ENCODE measurements at places on chromosomes 11 and 22.

- DNase-seq = no peak
These were observed 12.0 kb upstream of the MUC6 start for GRCh38 chr11:1048375-1049070.

DNA sequence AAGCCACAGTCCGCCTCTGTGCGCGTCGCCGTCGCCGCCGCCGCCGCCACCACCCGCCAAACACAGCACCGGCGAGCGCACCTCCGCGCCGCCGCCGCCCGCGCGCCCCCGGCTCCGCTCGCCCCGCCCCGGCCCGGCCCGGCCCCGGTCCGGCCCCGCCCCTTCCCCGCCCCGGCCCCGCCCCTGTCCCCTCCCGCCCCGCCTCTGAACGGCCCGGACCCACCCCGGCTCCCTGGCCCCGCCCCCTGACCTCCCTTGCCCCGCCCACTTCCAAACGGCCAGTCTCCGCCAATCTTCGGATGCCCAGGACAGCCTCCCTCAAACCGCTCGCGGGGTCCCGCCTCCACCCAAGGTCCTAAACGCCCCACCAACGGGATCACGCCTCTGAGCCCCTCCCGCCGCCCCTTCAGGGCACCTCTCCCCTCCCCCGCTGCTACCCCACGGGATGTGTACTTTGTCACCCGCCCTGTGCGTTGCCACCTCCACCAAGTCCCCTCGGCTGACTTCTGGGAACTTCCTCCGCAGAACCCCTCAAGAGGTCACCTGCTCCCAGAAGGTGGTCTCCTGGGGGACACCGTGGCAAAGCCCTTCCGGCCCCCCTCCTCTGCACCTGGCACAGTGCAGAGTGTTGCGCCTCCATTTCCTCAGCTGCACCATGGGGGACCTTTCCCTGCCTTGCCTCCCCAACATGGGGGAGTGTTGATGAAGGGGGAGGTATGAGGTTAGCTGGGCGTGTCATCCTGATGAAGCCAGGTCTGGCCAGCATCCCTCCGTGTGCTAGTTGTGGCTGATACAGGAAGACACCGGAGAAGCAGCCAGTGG, at the start of gene KIAA0930:
Gene KIAA0930 (minus strand): TSS at position 85 of the 822 bp plus-strand sequence. CDS start 191 bp downstream, outside the sequence.
- DNase-seq = peak; percentile 62

- DNase-seq = no peak
These were observed 337.9 kb downstream of the NELL1 start for GRCh38 chr11:21007297-21007696.

- no peak for DNase-seq
These were observed 269.8 kb upstream of the PDGFD start for GRCh38 chr11:104433751-104434150.

GRCh38 chr11:6497069-6497839, at the start of gene DNHD1:
Gene DNHD1 (plus strand): TSS chr11:6497280. CDS start chr11:6498216, 936 bp downstream.
- DNase-seq = no peak

DNA sequence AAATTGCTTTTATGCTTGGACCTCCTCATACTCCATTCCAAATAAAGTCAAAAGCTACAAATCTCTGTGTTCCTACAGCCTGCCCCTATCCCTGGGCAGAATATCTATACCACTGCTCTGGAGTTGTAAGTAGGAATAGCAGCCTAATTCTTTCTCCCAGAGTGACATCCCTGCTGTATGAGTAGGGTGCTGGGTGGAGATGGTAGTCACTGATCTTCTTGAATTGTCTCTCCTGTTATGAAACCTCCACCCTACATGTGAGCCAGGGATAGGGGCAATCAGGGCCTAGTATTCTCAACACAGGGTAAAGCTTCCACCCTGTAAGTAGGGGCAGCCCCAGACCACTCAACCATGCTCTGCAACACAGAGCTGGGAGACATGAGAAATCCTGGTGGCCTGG, 19.8 kb downstream of the GALNT18 start:
- no peak for DNase-seq

DNA sequence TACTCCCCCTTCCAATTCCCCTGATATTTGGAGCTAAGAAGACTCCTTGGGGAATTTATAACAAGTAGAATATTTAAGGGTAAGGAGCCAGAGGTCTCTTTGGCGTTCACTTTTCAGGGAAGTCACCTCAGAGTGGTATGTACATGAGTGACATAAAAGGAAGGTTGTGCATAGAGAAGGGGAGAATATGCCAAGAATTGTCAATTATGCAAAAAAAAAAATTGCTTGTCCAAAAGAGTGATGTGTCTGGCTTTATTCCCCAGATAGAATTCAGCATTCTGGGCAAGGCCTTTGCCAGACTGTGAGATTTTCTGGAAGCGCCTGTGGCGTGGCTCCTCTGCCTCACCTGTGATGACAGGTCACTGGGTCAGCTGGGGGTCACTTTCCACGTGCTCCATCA, 170.2 kb downstream of the MIAT start:
- DNase-seq = no peak

DNA sequence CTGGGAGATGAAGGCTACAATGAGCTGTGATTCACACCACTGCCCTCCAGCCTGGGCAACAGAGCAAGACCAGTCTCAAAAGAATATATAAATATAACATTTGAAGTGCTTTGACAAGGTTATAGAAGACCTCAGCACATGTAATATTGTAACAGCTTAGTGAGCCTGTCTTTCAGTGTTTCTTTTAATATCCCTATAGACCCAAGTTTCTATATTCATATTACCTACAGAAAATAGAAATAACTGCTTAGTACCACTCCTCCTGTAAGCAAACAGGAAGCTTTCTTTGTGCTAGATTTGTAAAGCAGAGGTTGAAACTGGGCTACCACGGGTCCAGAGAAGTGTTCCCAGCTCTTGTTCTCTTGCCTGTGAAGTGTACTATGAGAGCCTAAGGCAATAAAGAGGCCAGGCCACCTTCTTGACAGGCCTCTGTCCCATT, 68.2 kb downstream of the PPP2R1B start:
- no peak for DNase-seq

GRCh38 chr11:11213117-11213516, 139.9 kb downstream of the CSNK2A3 start:
- no peak for DNase-seq

GRCh38 chr11:131242476-131243000, 127.9 kb upstream of the NTM start:
- no peak for DNase-seq

DNA sequence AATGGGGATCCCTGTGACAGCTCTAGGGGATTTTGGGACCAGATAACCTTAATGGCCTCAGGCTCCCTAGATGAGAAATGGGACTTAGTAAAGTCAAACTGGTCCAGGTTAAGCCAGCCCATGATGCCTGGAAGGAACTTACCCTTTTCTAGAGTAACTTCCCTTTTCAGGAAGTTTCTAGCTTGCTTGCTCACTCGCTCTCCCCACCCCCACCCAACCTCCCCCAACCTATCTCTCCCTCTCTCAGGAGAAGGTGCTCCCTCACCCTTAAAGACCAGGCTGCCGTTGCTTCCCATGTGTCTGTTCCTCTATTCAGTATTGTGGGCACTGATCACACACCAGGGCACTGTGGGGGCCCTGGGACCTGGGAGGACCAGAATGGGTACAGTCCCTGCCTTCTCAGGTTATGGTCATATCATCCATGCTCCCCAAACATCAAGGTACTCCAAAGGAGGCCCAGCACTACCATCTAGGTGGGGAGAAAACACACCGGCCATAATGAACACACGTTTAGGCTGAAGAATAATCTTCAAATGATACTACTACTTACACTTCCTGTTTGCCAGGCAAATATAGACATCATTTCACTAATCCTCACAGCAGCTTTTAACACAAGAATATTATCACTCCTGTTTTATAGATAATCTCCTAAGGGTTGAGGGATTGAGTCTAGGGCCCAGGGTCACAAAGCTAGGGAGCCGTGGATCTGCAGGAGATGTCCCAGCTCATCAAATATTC, 18.2 kb downstream of the KCNQ1OT1 start:
- no peak for DNase-seq

- DNase-seq = no peak
These were observed 12.1 kb upstream of the EHD1 start for GRCh38 chr11:64890522-64890939.

DNA sequence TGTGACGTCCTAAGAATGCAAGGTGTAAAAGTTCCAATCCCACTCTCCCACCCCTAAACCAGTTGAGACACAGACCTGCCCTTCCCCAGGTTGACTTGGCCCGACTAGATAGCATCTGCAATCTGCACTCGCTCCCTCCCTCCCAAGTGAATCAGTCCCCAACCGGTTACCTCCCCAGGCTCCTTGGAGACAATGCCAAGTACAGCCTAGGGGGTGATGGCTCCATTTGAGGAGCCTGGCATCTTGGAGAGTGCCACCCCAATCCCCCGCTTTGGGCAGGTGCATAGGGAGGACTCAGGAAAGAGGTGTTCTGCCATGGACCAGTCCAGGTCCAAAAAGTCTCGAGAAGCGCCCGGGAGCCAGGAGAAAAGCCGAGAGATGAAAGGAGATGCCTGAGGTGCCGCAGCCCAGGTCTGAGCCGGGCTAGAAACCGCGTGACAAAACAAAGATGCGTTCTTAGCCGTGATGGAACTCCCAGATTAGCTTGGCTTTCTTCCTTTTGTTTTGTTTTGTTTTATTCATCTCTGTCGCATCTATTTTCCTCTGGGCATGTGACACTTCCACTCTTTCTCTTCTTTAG, 18.7 kb upstream of the SNX32 start:
- no peak for DNase-seq

GRCh38 chr11:80987171-80987570, 1546.3 kb upstream of the TENM4 start:
- no peak for DNase-seq

- no peak for DNase-seq
These were observed 125.0 kb upstream of the ARHGAP42 start for GRCh38 chr11:100562128-100562527.

DNA sequence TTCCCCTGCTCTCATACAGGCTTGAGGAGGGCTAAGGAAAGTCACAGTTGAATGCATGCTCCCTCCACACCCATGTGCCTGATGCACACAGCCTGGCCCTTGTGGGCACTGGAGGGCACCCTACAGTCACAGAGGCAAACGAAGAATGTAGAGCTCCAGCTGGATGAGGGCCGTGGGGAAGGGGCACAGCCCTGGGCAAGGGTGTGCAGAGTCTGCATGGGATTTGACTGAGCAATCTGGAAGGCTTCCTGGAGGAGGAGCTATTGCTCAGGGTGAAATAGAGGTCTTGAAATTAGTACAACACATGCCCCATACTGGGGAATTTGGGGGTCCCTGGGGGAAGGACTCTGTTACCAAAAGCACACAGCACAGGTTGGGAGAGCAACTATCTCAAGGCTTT, 64.0 kb downstream of the KCNQ1 start:
- no peak for DNase-seq

DNA sequence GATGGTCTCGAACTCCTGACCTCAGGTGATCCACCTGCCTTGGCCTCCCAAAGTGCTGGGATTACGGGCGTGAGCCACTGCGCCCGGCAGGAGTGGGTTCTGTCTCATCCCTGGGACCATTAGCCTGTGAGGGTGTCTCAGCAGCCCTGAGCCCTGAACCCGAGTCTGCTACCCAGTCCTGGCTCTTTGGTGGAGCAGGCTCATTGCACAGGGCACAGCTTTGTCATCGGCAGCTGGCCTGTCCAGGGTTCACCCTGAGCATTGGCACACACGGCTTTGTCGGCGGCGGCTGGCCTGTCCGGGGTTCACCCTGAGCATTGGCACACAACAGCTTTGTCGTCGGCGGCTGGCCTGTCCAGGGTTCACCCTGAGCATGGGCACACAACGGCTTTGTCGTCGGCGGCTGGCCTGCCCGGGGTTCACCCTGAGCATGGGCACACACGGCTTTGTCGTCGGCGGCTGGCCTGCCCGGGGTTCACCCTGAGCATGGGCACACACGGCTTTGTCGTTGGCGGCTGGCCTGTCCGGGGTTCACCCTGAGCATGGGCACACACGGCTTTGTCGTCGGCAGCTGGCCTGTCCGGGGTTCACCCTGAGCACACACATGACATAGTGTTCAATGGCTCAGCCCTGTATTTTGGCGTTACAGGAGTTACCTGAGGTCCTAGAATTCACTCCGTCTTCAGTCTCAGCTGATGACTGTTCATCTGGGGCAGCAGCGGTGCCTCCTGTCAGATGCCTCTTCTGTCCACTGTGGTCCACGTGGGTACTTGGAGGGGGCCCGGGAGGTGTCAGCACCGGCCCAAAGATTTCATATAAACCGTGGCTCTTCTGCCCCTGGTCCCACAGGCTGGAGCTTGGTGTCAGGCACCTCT, 1082.5 kb downstream of the BRD1 start:
- no peak for DNase-seq

GRCh38 chr11:113674397-113674685, 31.8 kb downstream of the TMPRSS5 start:
- no peak for DNase-seq

- DNase-seq = no peak
These were observed 41.0 kb upstream of the SOX6 start for GRCh38 chr11:16397390-16397789.

DNA sequence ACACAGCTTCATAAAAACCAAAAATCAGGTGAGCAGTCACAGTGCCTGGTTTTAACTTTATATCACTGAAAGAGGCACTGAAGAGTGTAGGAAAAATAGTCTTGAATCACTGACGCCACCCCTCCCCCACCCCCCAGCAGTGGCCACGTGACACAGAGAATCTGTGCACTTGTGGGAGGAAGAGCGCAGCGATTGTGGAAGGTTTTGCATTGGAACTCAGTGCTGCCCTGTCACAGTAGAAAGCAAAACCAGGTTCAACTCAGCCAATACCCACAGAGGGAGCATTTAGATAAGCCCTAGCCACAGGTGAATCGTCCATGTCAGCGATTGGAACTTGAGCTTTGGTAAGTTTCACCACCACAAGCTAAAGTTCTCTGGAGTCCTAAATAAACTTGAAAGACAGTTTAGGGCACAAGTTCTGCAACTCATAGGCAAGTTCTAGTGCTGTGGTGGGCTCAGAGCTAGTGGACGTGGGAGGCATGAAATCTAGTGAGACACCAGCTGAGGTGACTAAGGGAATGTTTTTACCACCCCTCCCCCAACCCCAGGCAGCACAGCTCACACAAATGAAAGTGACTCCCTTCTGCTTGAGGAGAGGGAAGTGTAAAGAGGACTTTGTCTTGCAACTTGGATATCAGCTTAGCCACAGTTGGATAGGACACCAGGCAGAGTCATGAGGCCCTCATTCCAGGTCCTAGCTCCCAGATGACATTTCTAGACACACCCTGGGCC, 13.3 kb downstream of the OR52B2 start:
- no peak for DNase-seq
